ENCODE measurements at places on chromosomes 11 and 22.

DNA sequence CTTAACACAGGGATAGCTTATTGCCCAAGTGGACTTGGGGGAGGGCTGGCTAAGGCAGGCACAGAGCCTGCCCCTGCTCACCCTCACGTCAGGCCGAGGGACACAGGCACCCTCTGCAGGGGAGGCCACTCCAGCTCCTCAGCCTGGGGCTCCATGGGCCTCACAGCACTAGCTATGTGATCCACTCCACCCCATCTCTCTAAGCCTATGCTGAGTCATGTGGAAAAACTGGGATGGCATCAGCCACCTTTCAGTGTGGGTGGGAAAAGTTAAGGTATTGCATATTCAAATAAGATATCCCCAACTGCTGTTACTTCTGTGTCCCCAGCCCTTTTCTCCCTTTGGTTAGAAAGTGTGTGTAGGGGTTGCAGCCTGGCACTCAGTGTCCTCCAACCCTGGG is 22.3 kb downstream of the RANGAP1 start:
- DNase-seq, result no peak

DNA sequence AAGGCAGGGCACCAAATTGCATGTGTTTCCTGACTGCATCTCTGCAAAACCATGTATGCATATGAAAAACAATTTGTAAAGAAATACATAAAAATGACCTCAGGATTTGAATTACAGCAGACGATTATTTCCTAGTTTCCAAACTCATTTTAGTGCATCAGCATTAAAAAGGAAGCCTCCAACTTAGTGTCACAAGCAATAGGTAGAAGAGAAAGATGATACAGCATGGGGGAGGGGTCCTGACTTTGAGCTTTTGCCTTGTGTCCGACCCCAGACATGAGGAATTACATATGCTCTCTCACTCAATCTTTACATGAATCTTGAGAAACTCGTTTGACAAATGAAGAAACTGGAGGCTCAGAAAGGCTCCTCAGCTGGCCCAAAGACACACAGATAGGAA is 294.6 kb upstream of the NARS2 start:
- DNase-seq, result no peak

GRCh38 chr22:45783690-45784089 is 112.1 kb downstream of the ATXN10 start:
- DNase-seq, result no peak

DNA sequence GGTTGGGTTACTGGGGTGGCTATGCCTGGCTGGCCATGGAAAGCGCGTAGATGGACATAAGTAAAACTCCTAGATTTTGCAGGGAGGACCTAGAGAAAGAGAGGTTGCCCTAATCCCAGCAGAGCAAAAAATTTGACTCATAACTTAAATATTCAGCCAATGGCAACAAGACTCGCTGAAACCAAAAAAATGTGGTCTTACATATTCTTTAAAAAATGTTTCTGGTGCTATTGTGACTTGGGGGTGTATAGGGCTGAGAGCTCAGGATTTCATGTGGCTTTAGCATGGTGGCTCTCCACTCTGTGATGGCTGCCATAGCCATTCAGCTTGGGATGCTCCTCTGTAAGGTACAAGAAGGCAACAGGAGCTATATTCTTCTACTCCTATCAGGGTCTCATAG is 27.2 kb upstream of the PDGFD start:
- no peak for DNase-seq

DNA sequence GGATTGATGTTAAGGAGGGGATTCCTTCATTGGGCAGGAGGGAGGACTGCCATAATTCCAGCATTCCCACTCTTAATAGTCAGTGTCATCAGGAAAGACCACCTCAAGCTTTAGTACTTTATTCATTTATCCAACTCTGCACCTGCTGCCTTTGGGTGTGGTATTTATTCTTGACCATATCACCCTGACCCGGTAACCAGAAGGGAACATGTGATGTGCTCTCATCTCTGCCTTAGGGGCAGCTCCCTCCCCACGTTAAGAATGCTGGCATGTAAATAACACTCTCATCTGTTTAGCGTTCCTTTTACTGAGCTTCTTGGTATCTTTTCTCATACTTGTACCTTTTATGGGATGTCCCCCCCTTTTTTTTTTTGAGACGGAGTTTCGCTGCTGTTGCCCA is 7.7 kb downstream of the CAT start:
- DNase-seq, result no peak

DNA sequence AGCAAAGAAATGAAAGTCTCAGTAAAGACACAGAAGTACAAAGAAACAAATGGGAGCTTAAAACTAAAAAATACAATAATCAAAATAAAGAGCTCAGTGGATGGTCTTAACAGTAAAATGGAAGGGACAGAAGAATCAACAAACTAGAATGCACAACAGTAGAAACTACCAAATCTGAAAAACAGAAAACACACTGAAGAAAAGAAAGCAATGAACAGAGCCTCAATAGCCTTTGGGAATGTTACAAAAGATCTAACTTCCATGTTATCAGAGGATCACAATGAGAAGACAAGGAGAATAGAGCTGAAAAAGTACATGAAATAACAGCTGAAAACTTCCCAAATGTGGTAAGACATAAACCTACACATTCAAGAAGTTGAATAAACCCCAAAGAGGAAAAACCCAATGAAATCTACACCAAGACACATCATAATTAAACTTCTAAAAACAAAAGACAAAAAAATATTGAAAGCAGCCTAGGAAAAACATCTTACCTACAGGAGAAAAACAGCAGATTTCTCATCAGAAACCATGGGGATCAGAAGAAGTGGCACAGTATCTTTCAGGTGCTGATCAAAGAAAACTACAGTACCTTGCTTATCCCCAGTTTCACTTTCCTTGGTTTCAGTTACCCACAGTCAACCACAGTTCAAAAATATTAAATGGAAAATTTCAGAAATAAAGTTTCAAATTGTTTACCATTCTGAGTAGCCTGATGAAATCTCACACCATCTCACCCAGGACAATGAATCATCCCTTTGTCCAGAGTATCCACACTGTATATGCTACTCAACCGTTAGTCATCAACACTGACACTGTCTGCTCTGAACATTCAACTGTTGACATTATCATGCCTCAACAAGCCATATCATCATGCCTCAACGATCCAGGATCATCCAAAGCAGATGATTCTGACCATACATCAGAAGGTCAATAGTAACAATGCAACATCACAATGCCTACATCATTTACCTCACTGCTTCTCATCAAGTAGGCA is 22.2 kb downstream of the RRAS2 start:
- DNase-seq, result no peak

GRCh38 chr11:112844517-112844916 is 116.7 kb upstream of the NCAM1 start:
- DNase-seq, result no peak

- DNase-seq, result no peak
These were observed 1422.9 kb downstream of the TBC1D22A start for GRCh38 chr22:48185071-48186055.
